AG08395 (cell line): ENCODE measurements at places on chromosomes 2 and 18.
A peak's percentile ranks its signal among the peaks of the same experiment; 100 is the strongest.

DNA sequence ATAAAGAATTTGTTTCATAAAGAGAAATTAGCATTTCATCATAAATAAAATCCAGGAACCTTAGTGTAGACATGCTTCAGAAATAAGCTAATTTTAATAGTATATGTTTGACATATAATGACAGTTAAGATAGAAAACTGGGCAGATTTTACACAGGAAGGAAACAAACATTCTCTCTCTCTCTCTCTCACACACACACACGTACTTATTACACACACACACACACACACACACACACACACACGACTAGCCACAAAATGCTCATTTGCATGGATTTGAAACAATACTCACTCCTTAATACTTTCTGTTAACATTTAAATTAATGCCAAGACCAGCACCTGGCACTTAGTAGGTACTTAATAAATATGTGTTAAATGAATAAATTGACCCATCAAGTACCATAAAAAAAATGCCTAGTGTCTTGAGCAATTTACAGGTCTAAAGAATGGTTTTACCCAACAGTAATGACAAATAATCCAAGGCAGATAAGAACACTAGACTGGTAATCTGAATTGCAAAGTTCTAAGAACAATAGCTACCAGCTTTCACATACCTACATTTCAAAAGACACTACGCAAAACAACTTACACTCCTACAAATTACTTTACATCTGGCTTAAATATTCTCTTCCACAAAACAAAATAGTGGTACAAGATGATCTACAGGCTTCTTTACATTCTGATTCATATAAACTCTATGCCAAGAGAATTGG is 2.9 kb upstream of the GALNT3 start:
- no peak for DNase-seq

DNA sequence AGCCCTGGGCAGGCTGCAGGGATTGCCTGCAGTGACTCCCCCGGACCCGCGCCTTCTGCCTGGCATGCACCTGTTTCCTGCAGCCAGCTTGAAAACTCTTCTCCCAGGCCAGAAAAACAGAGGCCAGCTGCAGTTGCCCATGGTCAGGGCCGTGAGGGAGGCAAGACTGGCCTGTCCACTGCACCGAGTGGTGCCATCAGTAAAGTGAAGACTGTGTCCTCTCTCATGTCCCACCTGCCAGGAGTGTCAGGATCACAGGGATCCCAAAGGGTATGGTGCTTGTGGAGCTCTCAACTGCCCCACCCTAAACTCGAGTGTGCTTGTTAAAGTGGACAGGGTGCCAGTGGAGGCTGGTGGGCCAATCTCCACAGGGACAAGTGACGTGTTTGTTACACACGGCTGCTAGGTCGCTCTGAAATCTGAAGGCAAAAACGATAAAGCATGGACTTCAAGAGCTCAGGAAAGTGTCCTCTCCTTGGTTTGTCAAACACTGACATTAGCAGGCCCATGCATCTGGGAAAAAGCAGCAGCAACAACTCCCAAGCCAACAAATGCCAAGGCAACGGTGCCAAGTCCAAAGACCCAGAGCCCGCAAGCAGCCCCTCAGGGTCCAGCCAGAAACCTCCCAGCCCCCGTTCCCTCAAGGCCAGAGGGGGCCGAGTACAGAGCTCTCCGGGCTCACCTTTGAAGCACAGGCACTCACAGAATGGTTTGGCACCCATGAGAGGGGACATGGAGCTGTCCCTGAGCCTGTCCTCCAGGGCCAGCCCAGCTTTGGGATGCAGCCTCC is 213.2 kb downstream of the HDAC4 start:
- DNase-seq, result no peak

- no peak for DNase-seq
Observed at GRCh38 chr2:127039387-127040031, 67.4 kb downstream of the BIN1 start.

DNA sequence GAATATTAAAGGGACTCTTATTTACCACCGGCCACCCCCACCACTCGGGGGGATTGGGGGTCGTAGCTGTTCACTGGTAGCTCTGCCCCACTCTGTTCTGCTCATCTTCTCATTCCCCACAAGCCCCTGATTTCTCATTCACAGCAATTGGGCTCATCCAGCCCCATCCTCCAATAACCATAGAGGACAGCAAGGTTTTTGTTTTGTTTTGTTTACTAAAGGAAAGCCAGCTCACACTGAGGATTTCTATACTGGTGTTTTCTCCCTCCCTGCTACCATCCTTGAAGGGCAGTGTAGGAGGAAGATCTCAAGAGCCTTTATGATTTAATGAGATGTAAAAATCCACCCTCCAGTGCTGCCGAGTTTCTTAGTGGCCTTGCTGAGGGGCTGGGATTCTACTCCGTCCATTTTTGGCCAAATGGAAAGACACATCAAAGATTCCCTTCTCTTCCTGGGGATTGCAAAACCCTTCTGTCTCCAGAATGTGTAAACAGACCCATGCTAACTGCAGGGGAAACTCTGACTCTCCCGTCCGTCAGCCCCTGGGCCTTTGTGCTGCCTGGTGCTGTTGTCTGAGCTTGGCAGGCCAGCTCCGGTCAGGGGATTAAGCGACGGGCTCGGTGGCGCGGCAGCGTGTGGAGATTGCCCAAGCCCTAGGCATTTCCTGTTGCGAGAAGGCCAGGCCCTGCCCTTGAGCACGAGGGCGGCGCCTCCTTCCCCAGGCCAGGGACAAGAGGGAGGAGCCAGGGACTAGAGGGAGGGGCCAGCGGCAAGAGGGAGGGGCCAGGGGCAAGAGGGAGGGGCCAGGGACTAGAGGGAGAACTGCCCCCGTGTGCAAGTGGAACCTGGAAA is 165.0 kb downstream of the ANTXR1 start:
- DNase-seq, result peak; percentile 91

GRCh38 chr2:70089983-70090525 is 2.8 kb downstream of the PCBP1 start:
- no peak for DNase-seq

GRCh38 chr2:32485399-32485798 is 128.6 kb downstream of the BIRC6 start:
- no peak for DNase-seq

- DNase-seq, result no peak
Observed at GRCh38 chr2:98771264-98771663, 40.3 kb upstream of the MGAT4A start.

DNA sequence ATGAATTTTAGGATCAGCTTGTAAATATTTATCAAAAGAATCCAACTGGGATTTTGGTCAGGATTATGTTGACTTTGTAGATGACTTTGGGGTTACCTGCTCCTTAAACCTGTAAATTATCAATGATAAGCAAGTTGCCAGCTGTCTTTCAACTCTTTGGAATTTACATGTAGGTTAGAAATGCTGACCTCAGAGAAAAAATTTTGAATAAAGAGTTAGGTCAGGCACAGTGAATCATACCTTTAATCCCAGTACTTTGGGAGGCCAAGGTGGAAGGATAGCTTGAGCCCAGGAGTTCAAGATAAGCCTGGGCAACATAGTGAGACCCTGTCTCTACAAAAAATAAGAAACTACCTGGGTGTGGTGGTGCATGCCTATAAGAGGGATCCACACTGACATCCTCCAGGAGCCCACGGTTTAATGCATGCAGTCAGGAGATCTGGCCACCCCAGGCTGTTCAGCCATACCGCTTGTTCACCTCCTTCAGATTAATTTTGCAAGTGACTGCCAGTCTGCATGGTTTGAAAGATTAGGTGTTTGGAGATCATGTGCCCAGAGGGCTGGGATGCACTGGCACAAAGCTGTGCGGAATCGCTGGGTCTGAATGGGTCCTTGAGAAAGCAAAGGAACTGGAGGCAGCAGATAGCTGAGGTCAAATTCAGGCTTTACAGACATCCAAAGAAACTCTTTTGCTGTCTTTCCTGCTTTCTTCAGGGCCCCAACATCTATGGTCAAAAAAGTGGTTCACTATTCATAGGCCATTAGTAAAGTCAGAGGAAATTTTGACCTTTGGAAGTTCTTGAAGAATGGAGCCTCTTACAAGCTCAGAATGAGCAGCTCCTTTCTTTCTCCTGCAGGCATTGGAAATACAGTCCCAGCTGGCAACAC is 83.4 kb upstream of the TXNDC2 start:
- no peak for DNase-seq

GRCh38 chr2:29064346-29064715 is 10.0 kb downstream of the PCARE start:
- no peak for DNase-seq

- no peak for DNase-seq
Observed at GRCh38 chr2:46422717-46423394, 56.5 kb upstream of the TMEM247 start.

- peak; percentile 22 for DNase-seq
Observed at GRCh38 chr18:7572822-7573221, 5.7 kb downstream of the PTPRM start.

- no peak for DNase-seq
Observed at GRCh38 chr18:13180614-13181375, 37.8 kb upstream of the LDLRAD4 start.

DNA sequence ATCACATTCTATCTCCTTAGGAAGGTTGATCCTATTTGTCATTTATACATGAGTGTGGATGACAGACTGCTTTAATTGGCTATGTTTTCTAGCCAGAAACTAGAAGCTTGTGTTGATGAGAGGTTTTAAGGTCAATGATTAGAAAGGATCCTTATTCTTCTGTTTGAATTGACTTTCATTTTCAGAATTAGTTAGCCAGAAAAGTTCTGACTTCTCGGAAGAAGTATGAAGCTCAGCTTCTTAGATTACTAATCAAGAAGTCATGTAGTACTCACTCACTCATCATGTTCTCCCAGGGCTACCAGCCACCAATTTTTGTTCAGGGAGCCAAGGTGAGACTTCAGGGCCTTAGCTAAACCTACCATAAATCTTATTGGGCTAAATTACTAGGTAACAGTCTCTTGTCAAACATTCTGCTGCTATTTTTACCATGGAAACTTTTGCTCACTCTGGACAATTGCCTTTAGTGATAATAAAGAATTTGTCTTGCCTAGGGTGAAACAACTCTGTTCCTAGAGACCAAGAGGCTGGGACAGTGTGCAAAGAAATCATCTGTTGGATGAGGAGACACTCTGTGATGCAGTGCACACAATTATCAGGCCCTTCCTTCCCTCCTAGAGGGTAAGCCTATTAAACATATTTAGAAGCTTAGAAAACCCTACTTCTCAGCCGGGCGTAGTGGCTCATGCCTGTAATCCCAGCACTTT is 111.6 kb upstream of the DNMT3A start:
- no peak for DNase-seq

DNA sequence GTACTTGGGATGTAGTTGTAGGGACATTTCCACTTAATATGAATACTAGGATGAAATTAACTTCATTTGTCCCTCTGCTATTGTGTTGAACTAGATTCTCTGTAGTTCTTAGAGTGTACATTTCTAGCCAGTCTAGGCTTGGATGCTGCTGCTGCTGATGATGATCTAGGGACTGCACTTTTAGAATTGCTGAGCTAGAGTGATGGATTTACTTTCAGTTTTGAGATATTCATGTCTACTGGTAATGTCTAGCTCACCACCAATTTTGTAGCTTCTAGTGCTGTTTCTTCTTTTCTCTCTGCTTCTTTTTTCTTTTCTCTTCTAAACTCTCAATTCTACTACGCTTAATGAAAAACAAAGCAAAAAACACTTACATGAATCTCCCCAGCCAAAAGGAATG is 49.4 kb downstream of the MRPS9 start:
- DNase-seq, result no peak

- no peak for DNase-seq
Observed at GRCh38 chr2:120132691-120133090, 90.5 kb downstream of the TMEM185B start.

DNA sequence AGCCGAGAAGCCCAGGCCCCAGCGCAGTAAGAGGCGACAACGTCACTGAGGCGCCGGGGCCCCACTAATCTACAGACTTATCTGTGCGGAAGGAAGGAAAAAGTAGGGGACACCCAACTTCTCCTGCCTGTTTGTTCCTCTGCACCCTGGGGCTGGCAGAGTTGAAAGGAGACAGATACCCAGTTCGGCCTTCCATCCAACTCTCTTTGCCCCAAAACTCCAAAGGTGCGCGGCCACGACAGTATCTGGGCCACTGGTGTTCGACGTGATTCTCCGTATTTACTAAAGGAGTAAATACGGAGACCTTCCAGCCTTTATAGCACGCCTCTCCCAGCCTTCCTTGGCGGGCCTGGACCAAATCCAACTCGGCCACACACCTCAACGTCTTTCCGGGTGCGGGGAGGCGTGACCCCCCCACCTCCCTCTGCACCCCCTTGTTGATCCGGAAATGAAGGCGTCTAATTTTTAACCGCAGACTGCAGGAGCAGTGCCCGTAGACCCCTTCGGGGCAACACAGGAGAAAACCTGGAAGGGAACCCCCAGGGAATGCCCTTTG is 1.6 kb downstream of the SMAD7 start:
- DNase-seq, result no peak

- no peak for DNase-seq
Observed at GRCh38 chr18:46366201-46366600, 262.0 kb downstream of the HAUS1 start.

DNA sequence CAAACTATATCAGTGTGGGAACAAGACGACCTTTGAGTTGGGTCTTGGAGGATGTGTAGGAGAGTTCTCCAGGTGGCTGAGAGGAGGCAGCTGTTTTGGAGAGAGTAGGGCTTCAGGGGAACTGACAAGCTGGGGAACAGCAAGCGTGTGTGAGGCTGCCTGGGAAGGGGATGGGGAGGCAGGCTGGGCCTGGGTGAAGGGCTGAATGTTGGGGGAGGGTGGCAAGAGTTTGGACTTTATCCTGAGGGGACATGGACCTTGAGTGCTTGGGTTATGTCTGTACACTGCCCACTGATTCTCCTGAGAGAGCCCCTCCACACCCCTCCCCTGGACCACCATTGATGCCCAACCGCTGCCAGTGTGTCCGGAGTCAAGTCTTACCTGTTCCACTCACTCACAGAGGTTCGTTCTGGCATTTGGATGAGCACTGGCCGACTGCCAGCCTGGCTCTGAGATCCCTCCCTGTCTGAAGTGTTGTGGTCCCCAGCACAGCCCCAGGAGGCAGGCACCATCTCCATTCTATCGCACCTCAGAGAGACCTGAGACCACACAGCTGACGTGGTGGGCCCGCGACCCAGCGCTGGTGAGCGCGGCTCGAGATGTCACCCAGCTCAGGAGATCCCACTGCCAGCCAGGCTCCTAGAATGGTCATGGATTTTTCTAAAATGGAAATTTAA is 59.5 kb downstream of the DCDC2C start:
- no peak for DNase-seq

DNA sequence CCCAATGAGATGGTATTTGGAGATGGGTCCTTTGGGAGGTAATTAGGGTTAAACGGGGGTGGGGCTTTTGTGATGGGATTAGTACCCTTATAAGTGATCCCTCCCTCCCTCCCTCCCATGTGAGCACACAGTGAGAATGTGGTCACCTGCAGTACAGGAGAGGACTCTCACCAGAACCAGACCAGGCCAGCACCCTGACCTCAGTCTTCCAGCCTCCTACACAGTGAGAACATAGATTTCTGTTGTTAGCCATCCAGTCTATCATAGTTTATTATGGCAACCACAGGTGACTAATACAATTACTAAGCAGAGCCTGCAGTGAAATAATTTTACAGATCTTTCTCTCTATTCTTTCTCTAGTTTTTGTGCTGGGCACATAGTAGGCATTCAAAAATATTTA is 137.7 kb upstream of the PKDCC start:
- DNase-seq, result peak; percentile 49
